ENCODE measurements at places on chromosomes 5 and 9. TPM values are rescaled to one million over a fixed set of nuclear protein-coding genes. Genes with fewer than 3 reads are reported as not detected.

The TLR4 gene
- total RNA-seq, result 0.44 TPM

GRCh38 chr5:74722271-74722670 lies 37.2 kb downstream of the HEXB start:
- DNase-seq, result no peak

DNA sequence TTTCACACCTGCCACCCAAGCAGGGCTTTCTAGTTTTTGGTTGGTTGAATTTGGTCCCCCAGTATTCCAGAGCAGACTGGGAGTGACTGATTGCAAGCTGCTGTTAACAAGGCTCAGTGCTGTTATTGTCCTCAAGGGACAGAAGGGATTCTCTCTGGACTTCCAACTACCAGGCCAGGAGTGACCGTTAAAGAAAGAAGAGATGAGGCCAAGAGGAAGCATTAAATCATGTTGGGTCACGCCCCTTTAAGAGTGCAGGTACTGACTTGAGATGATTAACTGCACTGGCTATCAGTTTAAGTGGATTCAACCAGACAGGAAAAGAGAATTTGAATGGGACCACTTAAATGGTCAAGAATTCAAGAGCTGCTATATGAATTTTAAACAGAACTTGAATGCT lies 220.8 kb upstream of the PCSK5 start:
- DNase-seq, result no peak

The CNTNAP3 gene
- not detected for total RNA-seq

GRCh38 chr5:97553604-97554452 lies 370.8 kb upstream of the RIOK2 start:
- no peak for DNase-seq

The EGFLAM gene
- total RNA-seq, result not detected

DNA sequence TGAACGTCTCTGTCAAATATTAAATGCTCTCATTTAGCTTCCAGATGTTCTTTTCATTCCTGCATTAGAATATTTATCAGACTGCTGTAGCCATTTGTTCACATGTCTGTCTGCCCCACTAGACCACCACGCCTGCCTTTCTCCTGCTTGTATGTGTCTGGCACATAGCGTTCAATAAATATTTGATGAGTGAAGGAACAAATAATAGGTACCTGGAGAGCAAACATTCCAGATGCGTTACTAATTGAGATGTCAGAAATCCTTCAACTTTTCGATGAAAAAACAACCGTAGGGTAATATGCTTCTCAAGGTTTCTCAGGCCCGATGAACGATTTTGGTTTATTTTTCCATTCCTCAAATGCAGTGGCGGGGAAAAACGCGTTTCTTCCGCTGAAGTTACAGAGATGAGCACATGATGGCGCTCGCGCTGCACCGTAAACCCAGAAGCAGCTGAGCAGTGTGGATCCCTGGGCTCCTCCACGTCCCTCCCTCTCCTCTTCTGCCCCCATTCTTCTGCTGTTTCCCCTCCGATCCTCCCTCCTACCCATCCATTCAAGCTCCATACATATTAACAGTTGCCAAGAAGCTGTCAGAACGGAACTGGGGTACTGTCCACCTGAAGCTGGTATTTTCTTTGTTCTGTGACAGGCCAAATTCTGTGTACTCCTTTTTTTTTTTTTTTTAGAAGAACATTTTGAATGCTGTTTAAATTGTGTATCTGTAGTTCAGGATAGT lies 245.4 kb downstream of the MPDZ start:
- no peak for DNase-seq

The ABO gene
- 0.31 TPM for total RNA-seq

All from CD4-positive, alpha-beta T cell (primary cell).